ENCODE measurements at places on chromosomes 12 and 14.
A peak's percentile ranks its signal among the peaks of the same experiment; 100 is the strongest.

DNA sequence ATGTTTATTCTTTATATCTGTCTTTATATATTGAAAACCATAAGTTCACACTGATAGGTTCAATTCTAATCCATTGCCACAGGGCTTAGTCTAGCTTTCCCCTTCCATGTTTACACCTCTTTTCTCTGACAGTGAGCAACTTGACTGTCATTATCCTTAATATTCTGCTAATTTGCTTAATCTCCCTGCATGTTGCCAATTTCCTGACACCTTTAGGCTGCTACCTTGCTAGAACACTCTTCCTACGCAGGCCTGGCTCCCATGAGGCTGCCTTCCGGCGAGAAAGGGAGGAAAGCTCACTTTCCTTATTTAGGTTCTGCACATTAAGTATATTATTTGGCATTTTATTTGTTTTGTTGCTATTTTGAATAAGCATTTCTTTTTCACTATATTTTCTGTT, 12.8 kb upstream of the FRS2 start:
- DNase-seq = peak; percentile 77

- DNase-seq = no peak
Measured at GRCh38 chr12:15763328-15763727, 25.9 kb downstream of the EPS8 start.

DNA sequence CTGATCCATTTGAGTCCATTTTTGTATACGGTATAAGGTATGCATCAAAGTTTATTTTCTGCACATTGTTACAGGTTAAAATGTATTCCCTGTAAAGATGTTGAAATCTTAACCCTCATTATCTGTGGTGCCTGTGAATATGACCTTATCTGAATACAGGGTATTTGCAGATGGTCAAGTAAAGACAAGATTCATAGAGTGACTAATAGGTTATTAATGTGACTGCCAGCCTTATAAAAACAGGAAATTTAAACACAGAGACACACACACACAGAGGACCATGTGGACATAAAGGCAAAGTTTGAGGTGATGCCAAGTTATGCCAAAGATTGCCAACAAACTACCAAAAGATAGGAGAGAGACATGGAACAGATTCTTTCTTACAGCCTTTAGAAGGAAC, 347.2 kb upstream of the DCN start:
- no peak for DNase-seq

DNA sequence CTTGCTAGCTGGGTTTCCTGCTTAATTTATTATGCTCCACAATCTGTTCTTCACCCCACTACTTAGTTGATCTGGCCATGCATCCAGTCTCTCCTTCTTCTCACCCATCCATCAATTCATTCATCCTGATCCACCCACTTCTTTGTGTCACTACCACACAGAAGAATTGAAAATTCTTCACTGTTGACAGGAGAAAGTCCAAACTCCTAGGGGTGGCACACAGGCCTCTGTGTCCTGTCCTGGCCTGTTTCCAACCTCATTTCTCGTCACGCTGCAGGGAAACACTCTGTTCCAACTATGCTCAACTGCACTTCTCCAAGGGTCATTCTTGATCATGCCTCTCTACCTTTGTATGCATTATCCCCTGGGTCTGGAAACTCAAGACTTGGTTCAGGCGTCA, 10.6 kb upstream of the KRT83 start:
- DNase-seq = no peak

GRCh38 chr14:68088451-68088854, 268.9 kb downstream of the RAD51B start:
- DNase-seq = peak; percentile 47

DNA sequence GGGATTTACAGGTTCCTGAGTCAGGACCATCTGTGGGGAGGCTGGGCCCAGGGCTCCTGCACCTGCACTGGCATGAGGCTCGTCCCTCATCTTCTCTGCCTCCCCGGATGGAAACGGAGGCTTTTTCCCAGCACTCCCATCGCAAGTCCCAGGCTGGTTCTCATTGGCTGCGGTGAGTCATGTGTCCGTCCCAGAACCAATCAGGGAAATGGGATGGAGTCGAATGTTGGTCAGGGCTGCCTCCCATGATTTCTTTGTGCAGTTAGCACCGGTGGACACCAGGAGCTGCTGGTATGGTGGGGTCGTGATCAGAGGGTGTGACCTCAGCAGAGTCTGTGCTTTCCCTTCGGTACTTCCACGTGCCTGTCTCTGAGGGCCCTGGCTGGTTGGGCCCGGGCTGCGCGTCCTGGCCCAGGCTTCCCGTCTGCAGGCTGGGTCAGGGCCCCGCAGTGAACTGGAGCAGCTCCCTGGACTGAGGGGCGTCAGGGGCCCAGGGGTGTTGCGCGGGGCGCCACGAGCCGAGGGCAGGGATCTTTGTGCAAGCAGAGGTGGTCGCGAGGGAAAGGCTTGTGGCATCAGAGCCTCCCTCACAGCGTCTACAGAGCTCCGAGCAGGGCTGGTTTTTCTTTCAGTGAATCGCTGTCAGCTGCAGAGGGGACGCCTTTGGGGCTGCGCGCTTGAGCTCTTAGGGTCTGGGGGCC, 168.1 kb downstream of the ADGRD1 start:
- DNase-seq = no peak

DNA sequence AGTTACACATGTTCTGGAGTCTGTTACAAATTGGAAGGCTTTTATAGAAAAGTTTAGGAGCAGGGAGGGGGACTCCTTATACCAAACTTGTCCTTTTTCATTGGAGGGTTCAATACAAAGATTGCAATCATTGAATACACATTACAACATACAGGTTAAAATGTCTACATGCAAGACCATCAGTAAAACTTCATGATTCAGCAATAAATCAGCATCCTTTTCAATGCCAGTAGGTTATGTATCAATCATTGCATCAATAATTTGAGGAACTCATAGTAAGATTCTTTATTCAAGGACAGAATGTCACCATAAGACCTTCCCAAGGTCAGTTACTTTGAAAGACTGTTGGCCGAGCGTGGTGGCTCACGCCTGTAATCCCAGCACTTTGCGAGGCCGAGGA, 16.5 kb upstream of the GALNT8 start:
- DNase-seq = no peak

DNA sequence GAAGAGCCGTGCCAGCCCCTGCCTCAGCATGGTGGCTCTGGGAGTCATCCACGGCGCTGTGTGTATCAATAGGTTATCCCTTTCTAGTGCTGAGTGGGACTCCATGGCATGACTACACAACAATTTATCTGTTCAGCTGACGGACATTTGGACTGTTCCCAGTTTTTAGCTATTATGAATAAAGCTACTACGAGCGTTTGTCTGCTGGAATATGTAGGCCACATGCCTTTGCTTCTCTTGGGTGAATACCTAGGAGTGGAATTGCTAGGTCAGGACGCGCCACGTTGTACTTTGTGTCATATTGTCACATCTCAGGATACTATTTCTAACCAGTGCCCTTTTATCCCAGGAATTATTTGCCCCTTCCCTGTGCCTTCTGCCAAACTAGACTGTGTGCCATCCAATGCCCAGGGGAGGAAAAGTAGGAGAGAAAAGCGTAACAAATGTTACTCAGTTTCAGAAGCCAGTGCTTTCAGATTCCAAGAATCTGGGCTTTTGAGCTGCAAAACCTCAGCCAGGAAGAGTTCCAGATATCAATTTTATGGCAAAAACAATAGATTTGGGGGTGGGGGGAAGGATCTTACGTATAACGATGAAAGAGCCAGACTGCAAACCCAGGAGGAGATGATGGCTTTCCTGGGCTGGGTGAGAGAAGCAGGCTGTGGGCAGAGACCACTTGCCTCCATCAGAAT, 62.5 kb upstream of the NCOR2 start:
- DNase-seq = no peak

- no peak for DNase-seq
Measured at GRCh38 chr12:106238146-106238545, 9.7 kb downstream of the CKAP4 start.

DNA sequence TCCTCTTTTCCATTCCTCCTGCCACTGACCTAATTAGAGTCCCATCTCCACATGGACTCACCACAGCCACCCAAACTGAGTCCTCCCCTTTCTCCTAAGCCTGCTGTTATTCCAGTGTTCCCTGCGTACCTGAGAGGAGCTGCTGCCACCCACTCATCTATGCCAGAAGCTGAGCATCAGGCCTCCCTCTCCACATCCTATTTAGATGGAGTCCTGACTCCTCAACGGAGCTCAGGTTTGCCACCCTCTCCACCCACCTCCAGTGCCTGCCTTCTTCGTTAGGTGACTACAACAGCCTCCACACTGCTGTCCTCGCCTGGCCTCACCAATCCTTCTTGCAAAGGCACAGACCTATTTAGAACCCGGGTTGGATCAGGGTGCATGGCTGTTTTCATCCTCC, 15.2 kb upstream of the ABHD12B start:
- no peak for DNase-seq

DNA sequence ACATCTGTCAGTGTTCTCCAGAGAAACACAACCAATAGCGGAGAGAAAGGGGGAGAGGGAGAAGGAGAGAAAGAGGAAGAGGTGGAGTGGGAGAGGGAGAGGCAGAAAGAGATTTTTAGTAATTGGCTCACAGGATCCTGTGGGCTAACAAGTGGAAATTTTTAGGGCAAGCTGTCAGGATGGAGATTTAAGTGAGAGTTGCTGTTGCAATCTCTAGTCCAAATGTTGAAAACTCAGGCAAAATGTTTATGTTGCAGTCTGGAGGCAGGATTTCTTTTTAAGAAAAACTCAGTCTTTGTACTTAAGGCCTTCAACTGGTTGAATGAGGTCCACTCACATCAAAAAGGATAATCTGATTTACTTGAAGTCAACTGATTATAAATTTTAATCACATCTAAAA, 12.5 kb upstream of the GLIPR1L2 start:
- DNase-seq = no peak

DNA sequence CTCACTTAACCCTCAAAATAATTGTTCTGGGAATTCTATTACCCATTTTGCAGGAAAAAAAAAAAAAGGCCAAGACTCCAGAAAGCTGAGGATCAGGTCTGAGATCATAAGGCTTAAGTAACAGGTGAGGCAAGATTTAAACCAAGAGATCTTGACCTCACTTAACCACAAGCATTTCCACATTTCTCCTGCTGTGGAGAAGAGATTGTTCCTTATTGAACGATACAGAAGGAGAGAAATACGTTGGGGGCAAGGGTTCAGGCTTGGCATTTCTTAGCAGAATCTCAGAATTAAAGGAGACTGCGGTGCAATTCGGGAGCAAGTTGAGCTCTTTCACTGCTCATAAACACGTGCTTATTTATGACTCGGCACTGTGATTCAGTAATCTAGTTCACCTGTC, 885.3 kb upstream of the TMEM132C start:
- DNase-seq = no peak

DNA sequence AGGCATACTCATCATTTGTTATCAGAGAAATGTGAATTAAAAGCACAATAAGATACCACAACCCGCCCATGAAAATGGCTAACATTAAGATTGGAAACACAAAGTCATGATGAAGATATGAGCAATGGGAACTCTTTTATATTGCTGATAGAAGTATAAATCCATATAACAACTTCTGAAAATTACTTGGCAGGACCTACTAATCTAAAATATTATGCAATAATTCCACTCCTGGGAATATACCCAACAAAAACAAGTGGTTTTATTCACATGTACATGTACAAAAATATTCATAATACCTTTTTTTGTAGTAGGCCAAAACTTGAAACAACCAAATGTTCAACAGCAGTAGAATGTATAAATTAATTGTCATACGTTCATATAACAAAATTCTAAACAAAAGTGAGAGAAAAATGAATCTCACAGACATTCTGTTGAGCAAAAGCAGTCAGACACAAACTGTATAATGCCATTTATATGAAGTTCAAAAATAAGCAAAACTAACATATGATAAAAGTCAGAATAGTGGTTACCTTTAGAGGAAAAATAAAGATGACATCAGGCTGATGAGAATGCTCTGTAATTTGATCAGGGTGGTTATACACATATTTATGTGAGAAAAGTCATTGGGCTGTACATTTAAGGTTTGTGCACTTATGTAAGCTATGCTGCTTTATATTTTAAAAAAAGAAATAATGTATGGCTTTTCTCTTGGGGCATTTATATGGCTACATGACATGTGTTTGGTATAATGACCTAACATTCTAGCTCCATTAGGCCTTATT, 309.2 kb upstream of the KITLG start:
- DNase-seq = no peak

DNA sequence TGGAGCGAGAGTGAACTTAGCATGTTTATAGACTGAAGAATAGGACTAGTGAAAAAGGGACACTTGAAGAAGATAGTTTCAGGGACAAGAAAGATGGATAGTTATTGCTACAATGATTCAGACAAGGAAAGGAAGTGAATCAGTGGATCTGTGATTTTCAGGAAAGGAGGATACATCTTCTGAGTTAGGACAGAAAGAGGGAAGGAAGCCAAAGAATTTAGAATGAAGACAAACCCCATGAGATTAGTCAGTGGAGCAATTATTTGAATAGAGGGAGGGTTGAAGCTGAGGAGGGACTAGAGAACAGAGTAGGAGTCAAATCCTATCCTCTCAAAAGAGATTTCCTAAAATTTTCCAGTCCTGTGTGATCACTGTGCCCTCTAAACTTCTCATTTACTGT, 282.7 kb downstream of the AKAP6 start:
- no peak for DNase-seq

GRCh38 chr12:110316861-110317260, 35.8 kb downstream of the ATP2A2 start:
- no peak for DNase-seq
